ENCODE measurements at places on chromosomes 3 and 15.

DNA sequence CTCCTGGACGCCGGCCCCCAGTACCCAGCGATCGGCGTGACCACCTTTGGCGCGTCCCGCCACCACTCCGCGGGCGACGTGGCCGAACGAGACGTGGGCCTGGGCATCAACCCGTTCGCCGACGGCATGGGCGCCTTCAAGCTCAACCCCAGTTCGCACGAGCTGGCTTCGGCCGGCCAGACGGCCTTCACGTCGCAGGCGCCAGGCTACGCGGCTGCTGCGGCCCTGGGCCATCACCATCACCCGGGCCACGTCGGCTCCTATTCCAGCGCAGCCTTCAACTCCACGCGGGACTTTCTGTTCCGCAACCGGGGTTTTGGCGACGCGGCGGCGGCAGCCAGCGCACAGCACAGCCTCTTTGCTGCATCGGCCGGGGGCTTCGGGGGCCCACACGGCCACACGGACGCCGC, 956 bp downstream of the ZIC1 start:
- DNase-seq: no peak

DNA sequence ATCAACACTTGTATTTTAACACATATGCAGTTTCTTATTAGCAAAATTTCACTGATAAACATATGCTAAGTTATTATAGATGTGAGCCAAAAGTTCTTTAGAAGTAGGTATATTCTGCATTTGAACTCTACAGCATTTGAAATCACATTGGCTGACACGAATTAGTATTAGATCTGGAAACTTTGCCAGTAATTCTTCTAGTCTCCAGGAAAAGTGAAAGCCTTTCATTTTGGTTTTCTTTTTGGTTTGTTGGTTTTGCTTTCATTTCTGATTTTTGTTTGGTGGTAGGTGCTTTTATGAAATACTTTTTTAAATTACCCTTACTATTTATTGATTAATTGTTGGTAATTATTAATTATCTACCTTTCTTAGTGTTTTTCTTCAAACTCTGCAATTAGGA, 72.9 kb downstream of the RBMS3 start:
- DNase-seq: no peak

DNA sequence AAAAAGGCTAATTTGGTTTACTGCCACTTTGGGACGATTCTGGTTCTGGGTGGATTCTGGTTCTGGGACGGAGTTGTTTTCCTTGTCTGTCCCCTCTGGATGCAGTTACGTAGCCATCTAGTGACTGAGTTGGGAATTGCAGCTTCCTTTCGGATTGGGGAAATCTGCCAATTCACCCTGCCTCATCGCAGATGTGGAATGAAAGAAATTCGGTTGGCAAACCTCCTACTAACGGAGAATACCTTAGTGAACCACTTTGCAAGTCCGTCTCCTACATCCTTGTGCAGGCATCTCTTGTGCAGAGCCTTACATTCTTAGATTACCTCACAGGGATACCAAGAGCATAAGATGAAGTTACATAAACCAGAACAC, 31.5 kb upstream of the AP4E1 start:
- peak; percentile 74 for DNase-seq

DNA sequence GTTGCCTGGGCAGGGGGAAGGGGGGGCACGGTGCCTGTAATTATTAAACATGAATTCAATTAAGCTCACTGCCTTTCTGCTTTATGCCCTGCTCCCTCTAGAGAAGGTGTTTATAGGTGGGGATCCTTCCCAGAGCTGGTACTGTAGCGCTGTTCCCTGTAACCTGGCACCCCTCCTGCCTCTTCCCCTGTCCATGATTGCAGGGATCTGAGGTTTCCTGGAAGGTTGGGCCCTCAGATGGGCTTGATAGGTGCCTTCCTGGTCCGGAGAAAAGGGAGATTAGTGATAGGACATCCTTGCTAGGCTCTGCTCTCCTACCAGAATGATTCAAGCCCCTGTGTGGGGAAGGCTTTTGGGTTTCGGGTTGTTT, 2.1 kb upstream of the FAM131A start:
- no peak for DNase-seq

GRCh38 chr3:195119461-195120266, 151.3 kb downstream of the XXYLT1 start:
- peak; percentile 25 for DNase-seq

GRCh38 chr3:129994883-129995559, 20.5 kb downstream of the TRH start:
- no peak for DNase-seq

DNA sequence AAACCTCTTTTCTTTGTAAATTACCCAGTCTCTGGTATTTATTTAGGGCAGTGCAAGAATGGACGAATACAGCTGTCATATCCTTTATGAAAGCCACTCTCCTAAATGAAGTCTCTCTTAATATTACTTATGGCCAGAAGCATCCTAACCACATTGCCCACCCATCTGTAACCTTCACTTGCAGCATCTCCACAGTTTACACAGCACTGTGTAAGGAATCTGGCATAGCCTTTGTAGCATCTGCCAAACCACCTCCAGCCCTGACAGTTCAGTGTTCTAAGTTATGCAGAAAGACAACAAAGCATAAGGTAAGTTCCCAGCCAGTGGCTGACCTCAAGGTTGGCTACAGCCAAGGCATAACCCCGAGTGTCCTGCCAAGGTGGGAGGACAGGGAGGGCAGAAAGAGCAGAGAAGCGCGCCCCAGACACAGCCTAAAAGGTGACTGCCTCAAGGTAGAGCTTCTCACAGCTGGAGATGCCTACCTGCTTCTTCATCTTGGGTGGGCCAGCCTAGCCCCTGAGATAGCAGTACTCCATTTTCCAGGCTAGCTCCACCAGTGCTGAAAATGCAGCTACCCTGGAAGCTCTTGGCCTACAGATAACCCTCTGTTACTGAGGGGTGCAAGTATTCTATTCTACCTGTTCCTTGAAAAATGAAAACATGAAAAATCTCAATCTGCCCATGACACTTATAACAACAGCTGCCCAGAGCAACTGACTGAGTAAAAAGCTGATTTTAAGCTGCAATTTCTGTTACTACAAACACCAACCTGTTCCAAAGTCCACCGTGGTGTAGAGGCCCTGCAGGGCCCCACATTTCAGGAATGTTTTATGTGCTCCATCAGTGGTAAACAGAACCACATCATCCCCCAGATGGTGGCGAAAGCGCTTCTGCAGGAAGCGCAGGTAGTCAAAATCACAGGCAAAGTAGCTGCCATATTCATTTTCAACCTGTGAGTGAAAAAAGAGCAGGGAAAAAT, 39.3 kb downstream of the GLB1 start:
- no peak for DNase-seq

GRCh38 chr3:139541532-139542288, 2.2 kb upstream of the RBP1 start:
- no peak for DNase-seq

DNA sequence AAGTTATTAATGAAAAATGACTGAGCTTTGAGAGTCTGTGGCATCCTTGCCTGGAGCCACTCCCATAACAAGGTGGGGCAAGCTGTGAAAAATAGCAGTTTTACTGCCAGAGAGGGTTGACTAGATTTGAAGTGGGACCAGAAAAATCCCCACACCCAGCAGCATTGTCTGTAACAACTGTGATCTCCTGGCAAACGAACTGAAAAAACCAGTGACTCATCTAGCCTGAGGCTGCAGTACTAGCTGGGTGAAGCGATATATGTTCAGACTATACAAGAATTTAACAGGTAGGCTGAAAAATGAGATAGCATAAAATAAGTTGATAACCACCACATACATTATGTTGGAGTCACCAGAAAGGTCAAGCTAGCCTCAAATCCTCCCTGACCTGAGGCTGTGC, 64.0 kb downstream of the DPH6 start:
- peak; percentile 19 for DNase-seq

DNA sequence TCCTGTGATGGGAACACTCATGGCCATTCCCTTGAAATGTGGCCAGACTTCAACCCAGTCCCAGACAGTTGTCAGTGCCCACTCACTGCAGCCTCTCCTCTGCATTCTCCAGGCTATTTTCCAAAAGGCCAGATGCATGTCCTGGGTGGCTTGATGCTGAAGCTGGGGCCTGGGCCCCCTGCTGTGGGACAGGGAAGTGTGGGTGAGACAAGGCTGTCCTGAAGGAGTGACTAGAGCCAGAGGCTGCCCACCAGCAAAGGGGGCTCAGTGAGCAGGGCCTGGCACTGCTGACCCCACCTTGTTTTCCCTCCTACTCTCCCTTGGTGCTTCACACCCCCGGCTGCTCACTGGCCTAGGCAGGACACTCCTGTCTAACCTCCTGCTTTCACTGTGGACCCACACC, 11.9 kb downstream of the CISH start:
- no peak for DNase-seq

GRCh38 chr3:186983659-186984058, 53.3 kb downstream of the ST6GAL1 start:
- no peak for DNase-seq

- no peak for DNase-seq
These were observed 68.9 kb downstream of the FOXP1 start for GRCh38 chr3:71514621-71515020.

- peak; percentile 62 for DNase-seq
These were observed 6.5 kb upstream of the DNASE1L3 start for GRCh38 chr3:58217209-58217811.
